Central memory CD8-positive, alpha-beta T cell (primary cell): ENCODE measurements at places on chromosomes 4 and X.

DNA sequence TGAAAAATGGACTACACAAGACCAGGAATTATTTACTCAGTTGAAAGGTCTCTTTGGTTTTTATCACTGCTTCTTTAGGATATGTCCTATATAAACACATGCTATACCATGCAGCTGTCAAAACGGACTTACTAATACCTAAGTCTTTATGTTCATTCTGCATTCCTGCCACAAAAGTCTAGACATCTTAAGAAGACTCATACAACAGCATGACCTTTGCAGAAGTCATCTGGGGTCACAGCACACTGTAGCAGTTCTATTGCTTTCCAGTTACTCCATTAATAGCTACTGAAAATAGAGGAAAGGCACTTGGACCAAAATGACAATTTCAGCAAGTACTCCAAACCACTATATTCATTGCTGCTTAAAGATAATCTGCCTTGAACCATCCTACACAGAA lies 53.2 kb downstream of the DDX60 start:
- DNase-seq: no peak

GRCh38 chrX:120262859-120263708 lies 12.5 kb downstream of the ZBTB33 start:
- no peak for DNase-seq

DNA sequence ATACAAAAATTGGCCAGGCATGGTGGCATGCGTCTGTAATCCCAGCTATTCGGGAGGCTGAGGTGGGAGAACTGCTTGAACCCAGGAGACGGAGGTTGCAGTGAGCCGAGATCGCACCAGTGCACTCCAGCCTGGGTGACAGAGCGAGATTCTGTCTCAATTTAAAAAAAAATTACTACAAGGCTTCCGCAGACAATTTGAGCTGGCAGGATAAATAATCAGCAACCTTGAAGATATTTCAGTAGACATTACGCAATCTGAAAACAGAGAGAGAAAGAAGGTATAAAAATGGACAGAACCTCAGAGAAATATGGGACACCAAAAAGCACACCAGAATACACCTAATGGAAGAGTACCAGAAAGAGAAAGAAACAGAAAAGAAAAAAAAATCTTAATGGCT lies 25.3 kb downstream of the HS6ST2 start:
- DNase-seq: no peak

GRCh38 chrX:2261831-2262667 lies 238.7 kb downstream of the DHRSX start:
- no peak for DNase-seq

GRCh38 chr4:15983610-15984009 lies 20.6 kb upstream of the FGFBP2 start:
- DNase-seq: no peak

DNA sequence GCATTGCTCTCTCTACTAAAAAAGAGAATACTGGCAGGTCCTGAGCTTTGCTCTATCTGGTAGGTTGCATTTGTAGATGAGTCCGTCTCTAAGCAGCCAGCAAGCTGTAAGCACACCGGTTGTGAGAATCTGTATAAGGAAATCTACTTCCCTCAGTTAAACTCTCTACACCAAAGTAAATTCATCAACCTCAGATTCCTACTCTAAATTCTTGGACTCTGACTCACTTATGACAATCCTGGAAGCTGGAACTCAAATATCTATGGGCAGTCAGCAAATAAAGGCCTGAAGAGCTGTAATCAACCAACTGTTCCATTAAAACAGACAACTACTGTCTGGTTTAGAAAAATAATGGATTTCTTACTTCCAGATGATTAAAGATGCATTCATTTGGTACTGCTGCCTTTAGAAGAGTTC lies 37.9 kb downstream of the FAT1 start:
- DNase-seq: no peak

DNA sequence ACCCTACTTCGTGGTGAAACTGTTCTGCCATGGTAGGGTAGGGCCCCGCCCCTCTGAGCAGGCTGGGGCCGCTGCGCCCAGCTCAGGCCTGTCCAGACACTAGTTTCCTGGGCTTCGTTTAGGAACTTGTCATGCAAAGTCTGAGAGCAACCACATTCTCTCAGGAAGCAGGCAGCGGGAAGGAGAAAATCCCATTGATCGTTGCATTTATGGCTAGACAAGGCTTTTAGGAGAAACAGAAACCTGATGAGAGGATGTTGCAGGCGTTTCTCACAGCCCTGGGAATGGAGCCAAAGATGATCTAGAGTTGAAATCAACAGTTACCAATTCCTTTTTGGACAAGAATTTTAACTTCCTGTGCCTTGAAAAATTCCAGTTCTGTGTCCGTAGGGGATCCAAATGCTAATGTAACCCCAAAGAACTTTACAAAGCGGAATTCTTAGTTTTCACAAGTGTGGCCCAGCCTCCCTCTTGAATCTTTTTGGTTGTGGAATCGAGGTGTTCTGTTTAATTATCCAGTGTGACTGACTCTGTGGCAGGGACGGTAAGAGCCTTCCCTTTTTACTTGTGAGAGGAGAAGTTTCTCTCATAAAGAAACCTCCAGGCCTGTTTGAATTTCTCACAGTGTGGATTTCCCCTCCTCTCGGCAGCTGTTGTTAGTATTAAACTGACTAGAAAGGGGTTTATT lies 4.5 kb upstream of the CXCL9 start:
- DNase-seq: no peak

DNA sequence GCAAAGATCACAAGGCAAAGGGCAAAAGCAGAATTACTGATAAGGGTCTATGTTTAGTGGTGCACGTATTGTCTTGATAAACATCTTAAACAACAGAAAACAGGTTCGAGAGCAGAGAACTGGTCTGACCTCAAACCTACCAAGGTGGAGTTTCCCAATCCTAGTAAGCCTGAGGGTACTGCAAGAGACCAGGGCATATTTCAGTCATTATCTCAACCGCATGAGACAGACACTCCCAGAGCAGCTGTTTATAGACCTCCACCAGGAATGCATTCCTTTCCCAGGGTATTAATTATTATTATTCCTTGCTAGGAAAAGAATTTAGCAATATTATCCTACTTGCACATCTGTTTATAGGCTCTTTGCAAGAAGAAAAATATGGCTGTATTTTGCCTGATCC lies 51.5 kb downstream of the NPNT start:
- no peak for DNase-seq

GRCh38 chr4:138409670-138410069 lies 167.5 kb upstream of the SLC7A11 start:
- DNase-seq: no peak

DNA sequence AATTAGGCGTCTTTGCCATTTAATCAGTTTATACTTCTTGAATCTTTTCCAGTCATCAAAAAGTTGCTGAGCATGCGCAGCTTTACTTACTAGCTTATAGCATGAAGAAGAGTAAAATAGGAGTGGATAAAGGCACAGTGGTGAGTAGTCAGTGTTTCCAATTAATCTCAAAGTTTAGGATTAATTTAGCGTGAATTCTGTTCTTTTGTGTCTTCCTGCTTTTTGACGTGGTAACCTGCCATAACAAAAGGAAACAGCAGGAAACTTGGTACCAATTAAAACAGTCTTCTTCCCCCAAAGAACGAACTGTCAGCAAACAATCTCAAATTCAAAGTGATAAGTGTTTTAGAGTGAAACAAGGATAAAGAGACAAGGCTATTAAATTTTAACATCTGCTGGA lies 61.9 kb downstream of the TET2 start:
- DNase-seq: no peak

- DNase-seq: peak; percentile 16
Observed at GRCh38 chrX:15854080-15854655, 445 bp downstream of the AP1S2 start.
